RPMI8226 (cell line): ENCODE measurements at places on chromosomes 7 and 10.

- no peak for DNase-seq
These were observed 995.4 kb upstream of the LRRN3 start for GRCh38 chr7:110095372-110096052.

DNA sequence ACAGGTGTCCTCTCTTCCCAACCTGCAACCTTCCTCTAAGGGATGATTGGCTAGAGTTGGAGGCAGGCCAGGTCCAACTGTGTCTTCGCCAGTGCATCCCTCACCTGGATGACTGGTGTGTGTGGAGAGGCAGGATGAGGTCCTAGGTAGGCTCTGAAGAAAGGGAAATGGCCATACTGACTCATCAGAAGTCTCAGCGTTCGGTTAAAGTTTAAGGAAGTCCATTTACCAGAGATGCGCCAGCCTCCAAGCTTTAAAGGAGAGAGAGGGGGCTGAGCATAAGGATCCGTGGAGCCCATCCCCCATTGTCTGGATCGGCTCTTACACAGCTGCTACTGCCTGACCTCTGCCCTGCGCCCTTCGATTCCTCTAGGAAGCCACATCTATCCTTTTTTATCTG lies 4.4 kb downstream of the KEL start:
- no peak for DNase-seq

DNA sequence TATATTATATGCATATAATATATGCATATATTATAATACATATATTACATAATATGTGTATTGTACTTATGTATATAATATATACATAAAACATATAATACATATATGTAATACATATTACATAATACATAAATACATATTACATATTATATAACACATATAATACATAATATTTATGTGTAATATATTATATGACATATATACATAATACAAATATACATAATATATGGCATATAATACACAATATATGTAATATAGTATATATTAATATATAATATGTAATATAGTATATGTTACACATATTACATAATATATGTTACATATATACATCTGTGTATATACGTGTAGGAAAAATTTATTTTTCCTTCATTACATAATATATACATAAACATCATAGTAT lies 63.4 kb downstream of the SGMS1 start:
- DNase-seq: no peak

GRCh38 chr10:105700218-105700617 lies 1059.1 kb downstream of the SORCS3 start:
- no peak for DNase-seq

DNA sequence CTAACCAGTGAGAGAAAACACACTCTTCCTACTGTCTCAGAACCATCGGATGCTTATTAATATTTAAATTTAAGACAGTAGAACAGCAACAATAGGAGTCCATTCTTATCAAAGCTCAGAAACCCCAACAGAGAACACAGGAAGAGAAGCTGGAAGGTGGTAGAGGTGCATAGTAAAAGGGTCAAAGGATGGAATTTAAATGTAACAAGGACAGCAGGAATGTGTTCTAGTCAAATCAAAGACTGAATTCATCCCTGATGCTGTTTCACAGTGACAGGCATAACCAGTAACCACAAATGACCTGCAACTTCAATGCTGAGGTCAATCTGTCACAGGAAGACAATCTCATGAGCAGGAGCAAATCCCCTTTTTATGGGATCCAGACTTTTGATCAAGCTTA lies 1259.7 kb downstream of the XPNPEP1 start:
- no peak for DNase-seq

- no peak for DNase-seq
These were observed 60.2 kb downstream of the PRKAG2 start for GRCh38 chr7:151816562-151817314.

DNA sequence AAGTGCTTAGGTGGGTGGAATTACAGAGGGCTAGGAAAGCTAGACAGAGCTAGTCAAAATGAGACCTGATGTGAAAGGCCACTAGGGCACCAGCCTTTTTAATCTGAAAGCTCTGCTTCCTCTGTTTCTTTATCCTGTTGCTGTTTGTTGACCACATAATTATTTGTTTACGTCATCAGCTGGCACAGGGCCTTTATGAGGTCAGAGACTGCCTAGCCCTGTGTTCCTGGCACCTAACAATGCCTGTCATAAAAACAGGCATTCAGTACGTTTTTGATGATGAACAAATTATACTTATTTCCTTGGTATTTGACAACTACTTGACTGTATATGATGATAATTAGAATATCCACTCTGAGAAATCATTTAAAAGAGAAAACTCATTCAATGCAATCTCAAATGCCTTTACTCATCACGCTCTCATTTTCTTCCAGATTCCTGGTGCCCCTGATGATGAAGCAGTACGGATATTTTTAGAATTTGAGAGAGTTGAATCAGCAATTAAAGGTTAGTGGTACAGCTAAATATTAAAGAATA lies 26.0 kb downstream of the RBM17 start:
- DNase-seq: no peak

GRCh38 chr10:74973741-74974392 lies 137.6 kb upstream of the SAMD8 start:
- no peak for DNase-seq

DNA sequence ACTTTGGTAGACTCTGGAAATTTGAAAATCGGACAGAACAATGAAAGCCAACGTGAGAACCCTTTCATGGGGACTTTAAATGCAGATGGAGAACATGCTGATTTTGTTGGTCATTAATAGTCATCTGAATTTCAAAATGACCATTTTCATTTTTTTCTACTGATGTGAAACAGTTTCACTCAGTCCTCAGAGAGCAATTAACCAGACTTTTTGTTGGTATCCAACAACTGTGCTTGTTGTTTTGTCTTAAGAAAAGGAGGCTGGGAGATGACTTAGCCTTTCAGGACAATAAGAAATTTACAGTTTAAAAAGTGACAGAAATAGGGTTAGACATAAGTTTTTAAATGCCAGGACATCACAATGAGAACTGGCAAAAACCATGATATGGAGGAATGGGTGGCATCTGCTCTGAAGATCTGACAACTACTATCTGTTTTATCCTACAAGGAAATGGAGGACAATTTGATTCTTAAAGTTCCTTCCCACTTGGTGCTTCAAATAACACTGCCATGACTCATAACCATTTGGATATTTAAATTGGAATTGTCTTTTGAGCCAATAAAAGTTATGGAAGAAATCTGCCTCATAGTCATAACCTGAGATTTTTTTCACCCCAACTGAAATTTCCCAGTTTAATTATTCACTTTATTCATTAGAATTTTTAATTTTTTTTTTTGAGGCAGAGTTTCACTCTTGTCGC lies 87.2 kb upstream of the HPS1 start:
- DNase-seq: no peak

GRCh38 chr10:339038-339391 lies 203.8 kb downstream of the ZMYND11 start:
- DNase-seq: no peak

GRCh38 chr10:119005362-119006043 lies 24.0 kb upstream of the NANOS1 start:
- DNase-seq: no peak

DNA sequence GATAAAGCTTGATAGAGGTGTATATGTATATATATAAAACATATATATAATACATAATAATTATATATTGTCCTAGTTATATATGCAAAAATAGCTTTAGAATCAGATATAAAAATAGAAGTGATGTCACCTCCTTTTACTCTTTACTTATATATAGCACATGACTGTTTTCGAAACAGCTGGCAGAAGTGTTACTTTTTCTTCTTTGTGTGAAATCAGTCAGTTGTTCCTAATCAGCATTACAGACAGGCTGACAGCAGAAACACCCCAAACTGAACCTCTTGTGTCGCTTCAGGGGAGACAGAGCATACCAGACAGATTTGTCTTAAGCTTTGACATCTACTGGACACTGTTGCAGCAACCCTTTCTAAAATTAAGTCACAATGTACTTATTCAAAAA lies 684.9 kb upstream of the CELF2 start:
- no peak for DNase-seq

DNA sequence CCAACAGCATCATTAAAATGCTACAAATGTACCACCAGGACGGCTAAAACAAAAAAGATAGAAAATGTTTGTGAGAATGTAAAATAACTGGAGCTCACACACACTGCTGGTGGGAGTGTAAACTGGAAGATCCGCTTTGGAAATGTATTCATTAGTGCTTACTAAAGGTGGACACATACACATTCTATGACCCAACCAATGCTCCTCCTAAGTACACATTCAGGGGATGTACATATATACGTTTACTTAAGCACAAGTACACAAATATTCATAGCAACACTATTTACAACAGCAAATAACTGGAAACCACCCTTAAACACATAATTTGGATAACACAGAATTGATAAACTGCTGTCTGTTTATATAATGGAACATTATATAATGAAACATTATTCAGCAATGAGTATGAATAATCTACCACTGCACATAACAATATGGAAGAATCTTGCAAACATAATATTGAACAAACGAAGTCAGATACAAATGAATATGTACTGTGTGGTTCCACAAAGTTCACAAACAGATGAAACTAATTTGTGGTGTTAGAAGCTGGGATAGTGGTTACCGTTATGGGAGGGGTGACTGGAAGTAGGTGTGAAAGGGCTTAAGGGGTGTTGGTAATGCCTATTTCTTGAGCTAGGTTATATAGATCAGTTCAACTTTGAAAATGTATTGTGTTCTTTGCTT lies 52.1 kb downstream of the STRA8 start:
- DNase-seq: no peak

GRCh38 chr7:10299384-10299783 lies 674.3 kb upstream of the PHF14 start:
- no peak for DNase-seq

- no peak for DNase-seq
These were observed 12.9 kb downstream of the UBE2H start for GRCh38 chr7:129939881-129940280.

GRCh38 chr10:75954486-75954885 lies 523.1 kb downstream of the LRMDA start:
- DNase-seq: no peak

GRCh38 chr10:60423920-60424319 lies 34.2 kb upstream of the ANK3 start:
- DNase-seq: no peak

- no peak for DNase-seq
These were observed 92.7 kb downstream of the FAM53B start for GRCh38 chr10:124651402-124651891.

DNA sequence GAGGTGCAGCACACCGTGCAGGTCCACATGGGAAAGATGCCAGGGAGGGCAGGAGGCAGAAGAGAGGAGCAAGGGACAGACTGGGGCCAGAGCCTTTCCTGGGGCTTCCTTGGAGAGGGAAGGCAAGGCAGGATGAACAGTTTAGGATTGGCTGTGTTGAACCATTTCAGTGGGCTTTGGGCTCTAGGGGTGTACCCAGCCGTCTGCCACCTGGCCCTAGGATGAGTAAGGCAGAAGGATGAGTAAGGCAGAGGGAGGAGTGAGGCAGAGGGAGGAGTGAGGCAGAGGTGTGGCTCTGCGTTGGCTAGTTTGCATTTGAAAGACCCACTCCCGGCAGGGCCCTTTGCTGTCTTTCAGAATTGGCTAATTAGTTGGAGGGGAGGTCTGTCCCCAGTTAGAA lies 31.5 kb upstream of the PRF1 start:
- DNase-seq: no peak

- peak; percentile 95 for DNase-seq
These were observed 28.7 kb downstream of the WIPI2 start for GRCh38 chr7:5218564-5219360.

DNA sequence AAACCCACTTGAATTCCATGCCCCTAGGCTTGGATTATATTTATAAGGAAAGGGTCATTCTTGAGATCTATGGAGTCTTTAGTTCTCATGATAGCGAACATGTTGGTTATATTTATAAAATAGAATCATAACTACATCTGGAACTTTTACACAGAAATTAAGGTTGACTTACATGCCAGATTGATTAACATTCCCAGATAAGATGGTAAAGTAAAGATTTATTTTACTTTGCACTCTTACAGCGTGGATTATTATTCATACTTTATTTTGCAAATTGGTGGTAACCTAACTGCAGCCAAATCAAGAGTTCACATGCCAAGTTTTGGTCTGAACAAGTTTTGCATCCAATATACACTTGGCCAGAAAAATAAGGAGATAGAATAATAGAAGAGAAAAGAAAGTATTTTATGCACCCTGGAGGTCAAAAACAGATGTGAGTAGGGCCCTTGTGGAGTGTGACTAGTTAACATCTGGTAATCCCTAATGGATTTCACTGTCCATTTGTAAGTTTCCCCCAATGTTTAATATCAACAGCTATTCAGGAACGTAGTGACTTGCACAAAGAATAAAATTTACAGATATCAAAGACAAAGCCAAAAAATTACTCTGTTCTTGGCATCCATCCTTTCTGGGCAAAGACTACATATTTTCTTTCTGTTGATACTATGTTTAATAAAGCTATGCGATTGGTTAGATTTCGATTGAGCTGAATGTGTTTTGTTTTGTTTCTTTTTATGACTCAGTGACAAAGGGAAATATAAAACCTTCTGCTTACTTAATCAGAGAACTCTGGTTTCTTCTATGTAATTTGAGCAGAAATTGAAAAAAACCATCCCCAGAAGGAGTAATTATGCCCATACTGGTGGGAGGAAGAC lies 10.1 kb upstream of the TMEM26 start:
- DNase-seq: no peak

DNA sequence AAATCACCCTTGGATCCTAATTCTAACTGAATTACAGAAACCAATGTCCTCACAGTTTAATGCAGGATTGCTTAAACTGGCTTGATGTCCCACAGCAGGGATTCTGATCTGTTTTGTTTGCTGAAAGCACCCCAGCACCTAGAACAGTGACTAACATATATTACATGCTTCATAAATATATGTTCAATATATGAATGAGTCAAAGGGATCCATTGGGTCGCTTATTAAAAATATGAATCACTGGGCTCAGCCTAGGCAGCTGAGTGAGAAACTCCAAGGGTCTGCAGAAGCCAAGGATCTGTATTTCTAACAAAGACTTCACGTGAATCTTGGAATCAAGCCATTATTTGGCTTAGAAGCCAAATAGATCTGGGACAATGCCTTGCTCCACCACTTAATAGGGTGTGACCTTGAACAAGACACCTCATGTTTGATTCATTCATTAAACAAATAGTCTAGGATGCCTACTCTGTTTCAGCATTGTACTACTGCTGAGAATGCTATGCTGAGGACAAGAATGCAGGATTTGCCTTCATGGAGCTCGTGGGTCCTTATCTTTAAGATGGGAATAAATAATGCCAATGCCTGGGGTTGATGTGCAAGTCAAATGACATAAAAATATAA lies 103.4 kb upstream of the DLX6 start:
- DNase-seq: no peak

- DNase-seq: no peak
These were observed 80.8 kb downstream of the CARD11 start for GRCh38 chr7:2962865-2963264.

DNA sequence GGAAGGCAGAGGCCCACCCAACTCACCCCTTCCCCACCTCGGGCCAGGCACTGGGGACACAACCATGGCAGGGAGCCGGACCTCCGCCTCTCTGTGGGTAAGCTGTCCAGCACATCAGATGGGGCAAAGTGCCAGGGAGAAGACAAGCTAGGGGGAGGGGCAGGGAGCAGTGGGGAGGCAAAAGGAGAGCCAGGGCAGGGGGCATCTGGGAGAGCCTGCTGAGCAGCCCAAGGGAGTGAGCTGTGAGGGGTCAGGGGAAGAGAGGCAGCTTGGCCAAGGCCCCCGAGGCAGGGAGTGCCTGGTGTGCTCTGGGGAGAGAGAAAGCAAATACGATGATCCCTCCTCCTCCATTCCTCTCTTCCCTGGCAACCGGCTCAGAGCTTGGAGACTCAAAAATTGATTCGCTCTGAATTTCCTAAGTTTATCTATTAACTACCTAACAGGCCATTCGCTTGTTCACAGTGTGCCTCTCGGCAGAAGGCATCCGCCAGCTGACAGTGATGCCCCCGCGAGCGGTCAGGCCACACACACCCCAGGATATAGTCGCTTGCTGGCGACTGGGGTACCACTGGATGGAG lies 4.5 kb downstream of the CAMK2B start:
- no peak for DNase-seq
